SW 1271 (cell line): ENCODE measurements at places on chromosomes 1 and 21.

DNA sequence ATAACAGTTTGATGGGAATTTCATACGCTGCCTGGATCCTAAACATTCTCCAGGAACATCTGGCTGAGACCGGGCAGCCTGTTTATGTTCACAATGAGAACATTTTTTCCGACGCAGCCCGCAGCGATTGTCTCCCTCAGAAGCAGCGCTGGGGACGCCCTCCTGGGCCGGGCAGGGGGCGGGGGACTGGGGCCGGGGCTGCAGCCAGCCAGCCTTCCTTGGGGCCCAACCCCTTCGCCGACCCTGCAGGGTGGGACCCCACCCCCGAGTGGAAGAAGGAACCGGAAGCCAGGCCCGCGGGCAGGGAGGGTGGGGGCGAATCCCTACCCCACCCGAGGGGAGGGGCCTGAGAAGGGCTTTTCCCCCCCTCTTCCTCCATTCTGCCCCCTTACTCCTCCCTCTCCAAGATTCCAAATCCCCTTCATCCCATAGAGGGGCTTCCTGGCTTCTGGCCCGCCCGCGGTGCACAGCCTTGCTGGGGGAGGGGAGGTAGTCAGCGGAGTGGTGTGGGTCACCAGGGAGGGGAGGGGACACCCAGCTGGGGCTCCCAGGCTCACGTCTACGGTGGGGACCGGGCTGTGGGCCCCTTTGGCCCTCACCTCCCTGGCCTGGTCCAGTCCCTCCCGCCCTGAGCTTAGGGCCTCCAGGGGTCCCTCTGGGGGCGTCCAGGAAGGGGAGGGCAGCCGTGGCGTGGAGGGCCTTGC, 60.6 kb downstream of the WNT9A start:
- DNase-seq, result no peak

GRCh38 chr21:15749861-15750159, 20.0 kb downstream of the USP25 start:
- no peak for DNase-seq

DNA sequence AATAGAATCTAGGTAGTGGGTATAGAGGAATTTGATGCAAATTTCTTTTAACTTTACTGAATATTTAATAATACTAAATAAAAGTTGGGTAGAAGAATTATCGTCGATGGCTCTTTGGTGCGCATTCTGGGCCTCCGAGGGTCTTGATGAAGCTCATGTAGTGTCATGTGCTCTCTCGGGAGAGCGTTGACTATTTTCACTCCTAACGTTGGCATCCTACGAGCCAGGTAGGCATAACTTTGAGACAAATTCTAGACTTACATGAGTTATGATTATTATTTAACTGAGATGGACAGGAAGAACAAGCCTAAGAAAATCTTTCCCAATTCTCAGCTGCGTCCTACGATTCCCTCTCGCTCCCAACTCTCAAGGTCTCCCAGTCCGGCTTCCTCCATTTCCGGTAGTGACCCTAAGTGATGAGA, 550 bp upstream of the PCAT6 start:
- no peak for DNase-seq

GRCh38 chr1:58190267-58190988, 356.1 kb downstream of the OMA1 start:
- DNase-seq, result no peak

DNA sequence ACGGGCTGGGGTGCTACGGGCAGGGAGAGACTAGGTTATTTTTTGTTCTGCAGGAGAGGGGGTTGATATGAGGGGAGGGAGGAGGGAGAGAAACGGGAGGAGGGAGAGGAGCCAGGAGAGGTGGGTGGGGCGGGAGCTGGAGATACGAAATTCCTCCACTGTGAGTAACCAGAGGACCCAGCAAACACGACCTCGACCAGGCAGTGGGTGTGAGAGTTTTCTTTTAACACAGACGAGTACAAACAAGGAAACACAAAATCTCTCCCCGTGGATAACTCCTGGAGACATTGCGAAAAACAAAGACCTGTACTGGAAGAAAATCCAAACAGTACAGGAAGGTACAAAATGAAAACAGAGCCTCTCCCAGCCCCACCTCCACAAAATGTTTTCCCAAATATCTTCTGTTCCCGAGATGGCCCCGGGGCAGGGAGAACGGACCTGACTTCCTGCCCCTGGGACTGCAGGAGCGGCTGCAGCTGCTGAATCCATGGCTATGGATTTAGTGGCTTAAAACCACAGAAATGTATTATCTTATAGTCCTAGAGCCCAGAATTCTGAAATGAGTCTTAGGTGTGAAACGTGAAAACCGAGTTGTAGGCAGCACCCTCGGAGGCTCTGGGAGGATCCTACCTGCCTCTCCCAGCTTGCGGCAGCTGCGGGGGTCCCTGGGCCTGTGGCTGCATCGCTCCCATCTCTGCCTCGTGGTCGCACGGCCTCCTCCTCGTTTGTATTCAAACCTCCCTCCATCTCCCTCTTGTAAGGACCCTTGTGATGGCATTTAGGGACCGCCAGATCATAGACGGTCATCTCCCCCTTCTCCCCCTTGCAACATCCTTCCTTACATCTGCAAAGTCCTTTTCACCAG, 82.2 kb downstream of the RIPK4 start:
- no peak for DNase-seq

DNA sequence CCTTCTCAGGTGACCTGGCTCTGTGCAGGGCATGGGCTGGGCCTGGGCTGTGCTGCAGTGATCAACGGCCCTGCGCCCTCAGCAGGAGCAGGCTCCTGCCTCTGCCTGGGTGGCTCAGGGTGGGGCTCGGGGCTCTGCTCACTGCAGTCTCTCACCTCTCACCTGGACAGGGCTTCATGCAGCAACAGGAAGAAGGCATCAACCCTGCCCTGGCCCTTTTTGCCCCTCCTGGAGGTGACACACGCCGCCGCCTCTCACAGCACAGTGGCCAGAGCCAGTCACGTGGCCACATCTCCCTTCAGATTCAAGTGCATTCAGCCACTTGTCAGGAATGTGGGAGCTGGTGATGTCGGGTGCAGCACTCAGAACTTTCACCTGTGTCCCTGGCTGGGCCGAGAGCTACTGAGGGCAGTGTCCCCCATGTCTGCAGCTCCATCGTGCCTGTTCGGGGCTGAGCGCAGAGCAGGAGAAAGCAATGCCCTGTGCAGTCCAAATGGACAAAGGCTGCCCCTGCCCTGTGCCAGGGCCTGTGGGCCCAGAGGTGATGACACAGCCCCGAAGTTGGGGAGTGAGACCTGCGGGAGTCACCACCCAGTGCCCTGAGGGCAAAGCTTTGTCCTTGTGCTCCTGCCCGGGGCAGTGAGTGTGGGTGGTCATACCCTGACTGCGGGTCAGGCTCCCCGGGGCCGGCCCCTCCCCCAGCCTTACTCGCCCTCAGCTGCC, 314.0 kb downstream of the PTPRU start:
- no peak for DNase-seq

DNA sequence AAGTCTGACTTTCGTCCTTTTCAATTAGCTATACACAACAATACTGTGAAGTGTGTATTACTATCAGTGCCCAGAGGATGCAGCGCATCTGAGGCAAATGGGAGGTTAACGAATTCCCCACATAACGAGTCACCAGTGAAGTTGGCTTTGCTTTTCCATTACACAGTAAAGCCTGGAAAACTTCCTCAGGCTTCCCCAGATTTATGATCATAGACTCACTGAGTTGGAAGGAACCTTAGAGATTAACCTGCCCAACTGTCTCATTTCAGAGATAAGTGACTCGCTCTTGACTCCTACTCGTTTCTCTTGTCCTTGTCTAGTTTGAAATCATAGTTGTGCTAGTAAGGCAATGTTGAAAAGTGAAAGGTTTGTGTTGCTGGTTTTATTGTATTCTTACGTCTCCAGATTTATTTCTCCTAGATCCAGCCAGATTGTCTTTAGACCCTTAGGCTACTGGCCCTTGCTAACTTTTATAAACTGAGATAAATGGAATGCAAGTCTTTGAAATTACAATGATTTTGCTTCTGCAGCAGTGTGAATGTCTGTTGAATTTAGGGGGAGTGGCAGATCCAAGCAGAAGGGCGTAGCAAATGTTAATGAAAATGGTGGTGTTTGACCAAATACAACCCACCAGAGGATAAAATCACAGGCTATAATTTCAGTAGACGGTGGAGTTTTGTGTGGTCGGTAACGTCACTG, 17.3 kb downstream of the S1PR1 start:
- DNase-seq, result no peak

DNA sequence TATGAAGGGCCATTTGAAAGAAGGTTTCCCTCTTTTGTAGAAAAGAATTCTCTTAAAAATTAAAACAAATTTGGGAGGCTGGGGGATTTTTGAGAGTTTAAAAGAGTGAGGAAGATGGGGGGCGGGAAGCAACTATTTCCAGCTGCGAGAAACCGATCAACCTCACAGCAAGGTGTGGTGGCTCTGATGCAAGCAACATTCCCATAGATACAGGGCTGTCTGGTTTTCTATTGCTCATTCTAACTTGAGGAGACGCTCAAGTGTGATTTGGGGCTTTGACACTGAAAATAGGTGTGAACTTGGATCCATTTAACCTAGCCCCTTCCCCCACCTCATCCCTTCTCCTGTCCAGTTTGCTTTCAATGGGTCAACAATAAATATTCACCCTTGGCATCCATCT, 7.2 kb downstream of the RUNX1 start:
- no peak for DNase-seq

GRCh38 chr1:62918700-62919099, 134.8 kb downstream of the ATG4C start:
- no peak for DNase-seq

- no peak for DNase-seq
Observed at GRCh38 chr1:24463776-24464735, 38.6 kb upstream of the RCAN3 start.

GRCh38 chr1:30533141-30533540, 190.2 kb downstream of the MATN1 start:
- DNase-seq, result no peak

DNA sequence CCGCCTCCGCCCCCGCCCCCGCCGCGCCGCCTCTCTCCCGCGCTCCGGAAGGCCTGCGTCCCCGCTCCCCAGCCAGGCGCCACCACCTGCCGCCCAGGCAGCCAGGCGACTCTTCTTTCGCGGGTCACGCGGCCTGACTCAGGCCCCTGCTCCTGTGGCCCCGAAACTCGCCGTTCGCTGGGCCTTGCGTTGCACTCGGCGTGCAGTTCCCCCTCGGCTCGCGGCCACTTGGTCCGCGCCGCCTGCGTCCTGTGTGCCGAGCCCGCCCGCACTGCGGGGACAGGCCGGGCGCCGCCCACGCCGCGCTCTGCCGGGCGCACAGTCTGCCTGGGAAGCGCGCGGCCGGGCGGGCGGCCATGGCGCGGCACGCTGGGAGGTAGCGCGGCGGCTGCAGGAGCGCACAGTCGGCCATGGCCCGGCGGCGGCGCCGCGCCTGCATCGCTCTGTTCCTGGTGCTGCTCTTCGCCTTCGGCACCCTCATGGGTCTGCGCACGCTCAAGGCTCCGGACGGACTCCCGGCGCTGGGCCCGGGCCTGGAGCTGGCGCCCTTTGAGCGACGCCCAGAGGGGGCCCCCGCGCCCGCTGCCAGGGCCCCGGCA, at the start of gene MANEAL:
Gene MANEAL, plus strand, starts transcription at position 75 of the 599 bp plus-strand sequence. Its CDS starts 336 bp downstream, at position 411.
- DNase-seq, result peak; percentile 41

GRCh38 chr1:12127206-12127810, 39.5 kb upstream of the TNFRSF1B start:
- DNase-seq, result no peak

GRCh38 chr1:219507437-219507836, 105.5 kb downstream of the ZC3H11B start:
- no peak for DNase-seq

GRCh38 chr1:90919900-90920299, 101.9 kb downstream of the ZNF644 start:
- DNase-seq, result no peak

- no peak for DNase-seq
Observed at GRCh38 chr1:109350655-109351054, 43.8 kb upstream of the MYBPHL start.

DNA sequence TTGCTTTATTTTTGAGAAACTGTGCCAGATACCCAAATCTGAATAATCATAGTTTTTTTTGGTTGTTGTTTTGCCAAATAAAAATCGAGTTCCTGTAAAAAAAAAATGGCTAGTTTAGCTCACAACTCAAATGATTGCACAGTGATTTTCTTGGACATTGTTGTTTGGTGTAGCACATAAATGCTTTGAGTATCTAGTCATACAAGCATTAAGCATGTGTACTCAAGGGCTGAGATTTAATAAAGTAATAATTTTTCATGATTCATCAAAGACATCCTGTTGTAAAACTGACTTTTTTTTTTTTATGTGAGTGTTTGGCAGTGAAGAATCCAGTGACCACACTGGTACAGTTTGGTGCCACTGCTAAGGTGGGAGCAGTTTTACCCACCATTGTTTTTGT, 18.8 kb downstream of the ITSN1 start:
- DNase-seq, result no peak

DNA sequence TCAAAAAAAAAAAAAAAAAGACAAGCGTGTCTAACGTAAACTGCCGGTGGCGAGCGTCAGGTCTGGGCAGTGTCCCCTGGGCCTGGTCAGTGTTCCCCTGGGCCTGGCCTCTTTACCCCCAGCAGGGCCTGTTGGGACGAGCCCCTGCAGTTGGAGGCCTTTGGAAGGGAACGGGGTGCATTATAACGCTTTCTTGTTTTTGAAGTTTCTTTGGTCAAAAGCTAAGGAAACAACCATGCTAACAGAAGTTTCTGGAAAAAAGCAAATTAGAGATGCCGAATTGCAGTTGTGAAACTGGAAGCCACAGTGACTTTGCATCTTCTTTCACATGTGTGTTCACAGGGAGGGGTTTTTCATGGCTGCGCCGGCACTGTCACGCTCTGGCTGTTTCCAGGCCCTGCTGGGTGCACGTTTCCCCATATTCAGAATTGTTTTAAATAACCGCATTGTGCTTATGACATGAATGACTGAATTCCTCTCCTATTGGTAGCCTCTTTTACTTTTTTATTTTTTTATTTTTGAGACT, 16.0 kb downstream of the RRP1 start:
- DNase-seq, result no peak

- DNase-seq, result no peak
Observed at GRCh38 chr1:174605198-174605597, 157.4 kb downstream of the GPR52 start.

GRCh38 chr1:55893155-55893554, 678.0 kb upstream of the USP24 start:
- DNase-seq, result peak; percentile 11

DNA sequence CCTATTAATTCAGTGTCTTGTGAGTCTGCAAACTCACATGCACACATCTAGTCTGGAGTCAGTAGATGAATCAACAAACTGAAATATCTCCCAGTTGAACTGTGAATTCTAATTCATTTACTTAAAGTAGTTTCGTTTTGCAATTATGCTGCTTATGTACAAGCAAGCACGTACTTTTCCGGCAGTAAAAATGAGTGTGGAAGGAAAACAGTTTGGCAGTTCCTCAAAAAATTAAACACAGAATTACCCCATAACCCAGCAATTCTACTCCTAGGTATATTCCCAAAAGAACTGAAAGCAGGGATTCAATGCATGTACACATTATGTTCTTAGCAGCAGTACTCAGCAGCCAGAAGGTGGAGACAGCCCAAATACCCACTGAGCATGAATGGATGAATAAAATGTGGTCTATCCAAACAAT, 49.3 kb downstream of the GNB1 start:
- no peak for DNase-seq

GRCh38 chr1:223143537-223144248, 645 bp upstream of the TLR5 start:
- DNase-seq, result no peak

GRCh38 chr21:44497703-44498126, 42.3 kb downstream of the KRTAP10-1 start:
- DNase-seq, result no peak

GRCh38 chr1:9823943-9824701, at the start of gene CLSTN1:
TSS of gene CLSTN1 (minus strand) at chr1:9823965. CDS start at chr1:9823733, 232 bp downstream.
- no peak for DNase-seq
